ENCODE measurements at places on chromosomes 12 and 14. TPM values are rescaled to one million over a fixed set of nuclear protein-coding genes. Genes with fewer than 3 reads are reported as not detected.

GRCh38 chr14:66432334-66432733 is 53.8 kb upstream of the CCDC196 start:
- DNase-seq, result no peak

DNA sequence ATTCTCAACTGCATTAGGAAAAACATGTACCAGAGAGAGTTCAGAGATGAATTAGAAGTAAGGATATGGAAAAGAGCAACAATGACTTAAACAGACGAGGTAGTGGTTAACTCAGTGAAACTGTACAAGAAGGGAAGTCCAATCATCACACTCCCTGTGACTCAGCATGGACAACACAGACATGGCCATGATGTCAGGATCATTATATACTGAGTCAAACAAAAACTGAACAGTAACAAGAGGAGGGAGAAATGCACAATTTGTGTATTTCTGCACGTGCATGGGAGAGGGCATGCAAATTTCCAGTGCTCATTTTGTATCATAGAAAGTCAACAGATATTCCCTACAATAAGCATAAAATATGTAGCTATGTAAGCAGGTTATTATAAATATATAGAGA is 1037.8 kb downstream of the BCL11B start:
- no peak for DNase-seq

- peak; percentile 67 for DNase-seq
Observed at GRCh38 chr12:65602610-65603295, 221.5 kb upstream of the HMGA2 start.

- no peak for DNase-seq
Observed at GRCh38 chr14:31312934-31313333, 105.3 kb upstream of the HECTD1 start.

DNA sequence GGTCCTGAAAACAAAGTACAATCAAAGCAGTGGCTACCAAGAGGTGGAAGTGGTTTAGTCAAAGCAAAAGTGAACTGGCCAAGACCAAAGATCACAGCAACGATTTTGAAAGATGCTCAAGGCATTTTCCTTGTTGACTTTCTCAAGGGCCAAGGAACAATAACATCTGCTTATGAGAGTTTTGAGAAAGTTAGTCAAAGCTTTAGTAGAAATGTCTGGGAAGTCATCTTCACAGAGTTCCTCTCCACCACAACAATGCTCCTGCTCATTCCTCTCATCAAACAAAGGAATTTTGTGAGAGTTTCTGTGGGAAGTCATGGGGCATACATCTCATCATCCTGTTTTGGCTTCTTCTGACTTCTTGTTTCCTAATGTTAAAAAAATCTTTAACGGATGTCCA is 80.1 kb downstream of the PLEKHA5 start:
- DNase-seq, result no peak

GRCh38 chr14:75515629-75515996 is 6.7 kb upstream of the BATF start:
- DNase-seq, result no peak

DNA sequence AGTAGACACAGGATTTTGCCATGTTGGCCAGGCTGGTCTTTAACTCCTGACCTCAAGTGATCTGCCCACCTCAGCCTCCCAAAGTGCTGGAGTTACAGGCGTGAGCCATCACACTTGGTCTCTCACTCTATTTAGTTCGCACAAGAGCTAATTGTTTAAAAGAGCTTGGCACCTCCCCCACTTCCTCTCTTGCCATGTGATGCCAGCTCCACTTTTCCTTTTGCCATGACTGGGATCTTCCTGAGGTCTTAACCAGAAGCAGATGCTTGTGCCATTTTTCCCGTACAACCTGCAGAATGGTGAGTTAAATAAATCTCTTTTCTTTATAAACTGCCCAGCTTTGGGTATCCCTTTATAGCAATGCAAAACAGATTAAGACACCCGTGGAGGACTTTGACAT is 200.1 kb upstream of the FRMD6 start:
- no peak for DNase-seq

- no peak for DNase-seq
Observed at GRCh38 chr14:65838565-65838964, 426.0 kb downstream of the FUT8 start.

GRCh38 chr14:64760146-64760755 is 56.0 kb downstream of the PLEKHG3 start:
- peak; percentile 69 for DNase-seq

Gene TAS2R9
- not detected for total RNA-seq

Gene TAS2R13
- total RNA-seq, result 2.0 TPM

- DNase-seq, result no peak
Observed at GRCh38 chr12:124650912-124651311, 83.5 kb upstream of the NCOR2 start.

Gene LBHD2
- not detected for total RNA-seq

GRCh38 chr12:59700153-59700450 is 104.3 kb downstream of the SLC16A7 start:
- DNase-seq, result no peak

Gene HOTAIR
- total RNA-seq, result 1.6 TPM

Gene IL26
- total RNA-seq, result not detected

DNA sequence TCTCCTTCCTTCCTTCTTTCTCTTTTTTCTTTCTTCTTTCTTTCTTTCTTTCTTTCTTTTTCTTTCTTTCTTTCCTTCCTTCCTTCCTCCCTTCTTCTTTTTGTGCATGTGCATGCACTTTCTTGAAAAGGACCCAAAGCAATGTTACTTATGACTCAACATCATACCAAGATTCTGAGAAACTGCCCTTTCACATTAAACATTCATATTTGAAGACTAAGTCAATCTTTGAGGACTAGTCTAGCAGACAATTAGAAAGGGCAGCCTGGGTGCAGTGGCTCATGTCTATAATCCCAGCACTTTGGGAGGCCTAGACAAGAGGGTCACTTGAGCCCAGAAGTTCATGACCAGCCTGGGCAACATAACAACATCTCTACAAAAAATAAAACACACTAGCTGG is 212.8 kb upstream of the KITLG start:
- DNase-seq, result no peak

GRCh38 chr12:75868501-75868900 is 163.1 kb downstream of the PHLDA1 start:
- DNase-seq, result no peak

- peak; percentile 54 for DNase-seq
Observed at GRCh38 chr14:33839193-33840076, 111.4 kb downstream of the EGLN3 start.

- DNase-seq, result no peak
Observed at GRCh38 chr12:7100239-7100638, 8.0 kb upstream of the C1R start.

DNA sequence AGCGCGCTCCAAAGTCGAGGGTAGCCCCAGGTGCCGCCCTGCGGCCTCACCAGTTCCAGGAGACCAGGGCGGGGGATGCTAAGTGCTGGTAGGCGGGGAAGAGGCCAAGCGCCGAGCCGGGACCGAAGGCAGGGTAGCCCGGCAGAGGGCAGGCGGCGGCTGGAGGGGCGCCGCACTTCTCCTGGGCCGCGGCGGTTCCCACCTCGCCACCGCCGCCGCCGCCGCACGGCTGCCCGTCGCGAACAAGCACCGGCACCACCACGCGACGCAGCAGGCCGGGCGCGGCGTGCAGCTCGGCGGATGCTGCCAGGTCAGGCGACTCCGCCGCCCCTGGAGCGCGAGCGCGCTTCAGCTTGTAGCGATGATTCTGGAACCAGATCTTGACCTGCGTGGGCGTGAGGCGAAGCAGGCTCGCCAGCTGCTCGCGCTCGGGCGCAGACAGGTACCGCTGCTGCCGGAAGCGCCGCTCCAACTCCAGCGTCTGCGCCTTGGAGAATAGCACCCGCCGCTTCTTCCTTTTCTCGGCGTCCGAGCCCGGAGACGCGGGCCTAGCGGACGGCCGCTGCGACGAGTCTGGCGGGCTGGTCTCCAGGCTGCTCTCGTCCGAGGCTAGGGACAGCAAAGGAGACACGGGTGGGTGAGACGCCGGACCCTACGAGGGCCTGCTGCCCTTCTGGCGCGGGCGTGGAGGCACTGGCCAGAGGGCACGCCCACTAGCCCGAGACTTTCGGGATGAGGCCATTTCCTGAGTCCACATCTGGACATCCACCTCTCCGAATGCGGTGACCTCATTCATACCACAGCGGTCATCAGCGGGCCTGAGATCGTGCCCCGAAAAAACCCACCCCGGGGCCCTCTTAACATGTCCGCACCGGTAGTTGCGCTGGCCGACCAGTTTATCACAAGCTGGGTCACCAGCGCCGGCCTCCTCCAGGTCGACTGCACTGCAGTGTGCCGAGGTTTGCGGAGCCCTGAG is 1.3 kb downstream of the NKX2-8 start:
- DNase-seq, result peak; percentile 46

GRCh38 chr14:75469606-75470237 is 41.9 kb downstream of the JDP2 start:
- no peak for DNase-seq

GRCh38 chr14:51564986-51565604 is 86.6 kb upstream of the FRMD6 start:
- peak; percentile 71 for DNase-seq

- no peak for DNase-seq
Observed at GRCh38 chr14:103267226-103267910, 66.7 kb upstream of the EIF5 start.

Gene OR8S1
- not detected for total RNA-seq

Gene BBS10
- total RNA-seq, result 6.3 TPM

DNA sequence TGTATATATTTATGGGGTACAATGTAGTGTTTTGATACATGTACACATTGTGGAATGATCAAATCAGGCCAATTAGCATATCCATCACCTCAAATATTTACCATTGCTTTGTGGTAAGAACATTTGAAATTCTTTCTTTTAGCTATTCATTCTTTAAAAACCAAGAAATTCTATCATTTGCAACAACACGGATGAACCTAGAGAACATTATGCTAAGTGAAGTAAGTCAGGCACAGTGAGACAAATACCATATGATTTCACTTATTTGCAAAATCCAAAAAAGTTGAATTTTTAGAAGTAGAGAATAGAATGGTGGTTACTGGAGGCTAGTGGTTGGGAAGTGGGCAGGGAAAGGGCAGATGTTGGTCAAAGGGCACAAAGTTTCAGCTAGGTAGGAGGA is 129.3 kb upstream of the PTPRQ start:
- no peak for DNase-seq

Gene RBP5
- total RNA-seq, result 1.8 TPM

GRCh38 chr12:6294156-6295093 is 16.1 kb upstream of the PLEKHG6 start:
- DNase-seq, result no peak

Gene COCH
- total RNA-seq, result 32.2 TPM
